ENCODE measurements at places on chromosomes 13 and 19. TPM values are rescaled to one million over a fixed set of nuclear protein-coding genes. Genes with fewer than 3 reads are reported as not detected.

Gene OR7A10
- total RNA-seq, result not detected

Gene ZNF766
- total RNA-seq, result 12.7 TPM

Gene THSD8
- not detected for total RNA-seq

Gene LATS2
- 29.1 TPM for total RNA-seq

Gene SMIM44
- not detected for total RNA-seq

Gene ZNF430
- 7.1 TPM for total RNA-seq

Gene STOML3
- not detected for total RNA-seq

Gene LRRC63
- not detected for total RNA-seq

Gene PIN1
- total RNA-seq, result 37.7 TPM

Gene ARHGAP45
- total RNA-seq, result 0.39 TPM

Gene NLRP9
- total RNA-seq, result not detected

Gene MIA
- 2.6 TPM for total RNA-seq

Gene EPS8L1
- 0.34 TPM for total RNA-seq

Gene ATCAY
- not detected for total RNA-seq

Gene TGFBR3L
- total RNA-seq, result 0.15 TPM

Gene LRFN3
- 15.5 TPM for total RNA-seq

Gene LHFPL6
- 96.5 TPM for total RNA-seq

Gene JOSD2
- 45.0 TPM for total RNA-seq

Gene ALKBH7
- 54.0 TPM for total RNA-seq

Gene CAMSAP3
- total RNA-seq, result not detected

Gene LMTK3
- not detected for total RNA-seq

Gene PKN1
- total RNA-seq, result 80.4 TPM
